ENCODE measurements at places on chromosomes 1 and 21.

- peak; percentile 46 for DNase-seq
Observed at GRCh38 chr21:44709426-44710293, 1.7 kb downstream of the TSPEAR start.

GRCh38 chr1:41268154-41268770, 26.2 kb upstream of the SCMH1 start:
- DNase-seq, result peak; percentile 87

- no peak for DNase-seq
Observed at GRCh38 chr1:11918799-11919519, 7.3 kb downstream of the KIAA2013 start.

DNA sequence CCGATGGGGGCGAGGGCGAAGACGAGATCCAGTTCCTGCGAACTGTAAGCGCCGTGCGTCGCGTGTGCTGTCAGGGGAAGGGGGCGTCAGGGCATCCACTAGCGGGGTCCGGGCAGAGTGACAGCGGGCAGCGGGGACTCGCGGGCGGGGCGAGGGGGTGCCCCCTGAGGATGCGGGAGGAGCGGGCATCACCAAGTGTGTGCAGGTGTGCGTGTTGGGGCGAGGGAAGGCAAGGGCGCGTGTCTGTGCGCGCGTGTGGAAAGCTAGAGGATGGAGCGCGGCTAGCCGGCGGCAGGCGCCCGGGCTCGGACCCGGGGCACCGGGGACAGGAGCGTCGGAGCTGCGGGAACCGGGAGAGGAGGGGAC, 525 bp downstream of the RYR2 start:
- no peak for DNase-seq

DNA sequence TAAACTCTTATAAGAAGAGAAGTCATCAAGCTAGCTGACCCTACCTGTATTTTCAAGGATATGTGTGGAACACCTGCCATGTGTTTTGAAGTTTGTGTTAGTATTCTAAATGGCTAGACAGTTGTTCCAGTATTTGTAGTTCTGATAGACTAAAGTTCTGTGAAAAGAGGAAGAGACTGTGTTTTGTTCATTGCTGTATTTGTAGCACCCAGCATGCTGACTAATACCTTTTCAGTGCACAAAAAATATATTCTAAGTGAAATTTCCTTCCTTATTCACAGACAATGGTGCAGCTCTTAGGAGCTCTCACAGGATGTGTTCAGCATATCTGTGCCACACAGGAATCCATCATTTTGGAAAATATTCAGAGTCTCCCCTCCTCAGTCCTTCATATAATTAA, 8.2 kb upstream of the METTL18 start:
- DNase-seq, result peak; percentile 73

DNA sequence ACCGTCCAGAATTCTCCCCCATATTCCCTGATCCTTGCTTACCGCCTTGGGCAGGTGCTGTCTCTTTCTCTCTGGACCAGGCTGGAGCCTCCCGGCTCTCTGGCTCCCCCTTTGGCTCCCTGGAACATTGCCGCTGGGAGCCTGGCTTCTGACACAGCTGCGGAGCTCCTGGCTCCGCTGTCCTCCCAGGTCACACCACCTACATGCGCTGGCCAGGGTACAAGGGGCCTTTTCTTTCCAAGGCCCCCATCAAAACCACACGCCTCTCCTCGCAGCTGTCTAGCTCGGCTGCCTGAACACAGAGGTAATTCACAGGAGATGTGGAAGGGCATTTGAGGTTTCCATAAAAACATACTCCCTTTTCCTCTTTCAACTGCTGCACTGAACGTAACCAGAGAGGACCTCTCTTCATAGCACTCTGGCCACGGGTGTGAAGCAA, 7.5 kb upstream of the ZNF648 start:
- DNase-seq, result peak; percentile 28

DNA sequence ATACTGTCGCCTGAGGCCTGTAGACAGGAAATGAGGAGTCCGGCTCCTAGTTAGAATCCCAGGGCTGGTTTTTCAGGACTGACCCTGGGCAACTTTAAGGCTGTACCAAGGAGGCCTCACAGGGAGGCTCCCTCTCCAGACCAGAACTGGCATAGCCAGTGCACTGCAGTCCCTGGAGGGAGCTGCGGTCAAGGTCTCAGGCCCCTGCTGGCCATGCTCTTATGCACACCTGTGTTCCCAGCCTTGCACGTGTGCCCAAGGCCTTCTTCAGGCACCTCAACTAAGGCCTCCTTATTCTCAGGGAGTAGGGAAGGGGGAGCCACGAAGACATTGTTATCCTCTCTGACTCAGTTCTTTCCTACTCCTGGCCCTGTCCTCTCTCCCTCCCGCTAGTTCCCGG, 22.0 kb upstream of the IFNAR1 start:
- DNase-seq, result no peak

DNA sequence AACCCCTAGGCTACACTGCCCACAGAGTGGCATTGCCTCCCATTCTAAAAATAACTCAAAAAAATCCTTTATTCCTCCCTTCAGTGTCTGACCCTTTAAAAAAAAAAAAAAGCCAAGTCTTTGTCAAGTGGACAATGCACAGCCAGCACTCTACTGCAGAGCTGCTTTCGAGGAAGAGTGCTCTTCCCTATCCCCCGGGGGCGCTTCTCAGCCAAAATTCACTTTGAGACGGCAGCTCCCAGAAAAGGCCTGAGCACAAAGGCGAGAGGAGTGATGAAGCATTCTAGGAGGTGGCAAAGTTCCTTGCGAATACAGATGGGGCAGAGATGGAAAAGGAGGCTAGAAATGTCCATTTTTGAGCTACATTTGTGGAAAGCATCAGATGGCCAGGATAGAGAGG, 23.3 kb downstream of the EPHA10 start:
- no peak for DNase-seq

GRCh38 chr1:203215573-203215972, 13.9 kb downstream of the CHIT1 start:
- DNase-seq, result no peak

DNA sequence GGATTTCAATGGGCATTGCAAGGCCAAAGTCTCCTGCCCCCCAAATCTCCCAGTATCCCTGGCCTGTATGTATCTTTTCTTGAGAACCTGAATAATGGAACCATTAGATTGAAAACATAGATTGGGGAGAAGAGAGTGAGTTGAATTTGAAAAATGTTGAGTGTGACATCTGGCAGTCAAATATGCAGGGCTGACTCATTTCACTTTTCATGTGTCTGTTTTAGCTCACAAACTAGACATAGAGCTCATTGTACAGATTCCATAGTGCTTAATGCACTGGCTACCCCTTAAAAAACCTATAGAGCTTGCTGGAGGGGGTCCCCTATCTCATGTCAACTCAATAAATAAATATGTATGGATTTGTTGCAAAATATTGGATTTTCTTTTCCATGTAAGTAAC, 30.8 kb downstream of the DDR2 start:
- DNase-seq, result no peak

- no peak for DNase-seq
Observed at GRCh38 chr1:88104236-88104635, 579.8 kb upstream of the PKN2 start.

DNA sequence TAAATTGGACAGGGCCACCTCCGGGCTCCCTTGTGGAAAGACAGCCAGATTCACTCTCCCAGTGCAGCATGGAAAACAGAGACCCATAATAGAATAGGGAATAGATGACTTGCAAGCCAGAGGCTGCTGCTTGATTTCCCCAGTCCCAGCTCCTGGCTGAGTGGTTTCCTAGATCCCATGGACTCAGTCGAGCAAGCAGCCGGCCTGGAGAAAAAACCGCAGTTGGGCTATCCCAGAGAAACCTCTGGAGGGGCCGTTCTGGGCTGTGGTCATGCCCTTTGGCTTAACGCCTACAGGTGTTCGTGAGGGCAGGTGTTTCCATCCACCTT, 61.7 kb downstream of the ELK4 start:
- DNase-seq, result no peak

DNA sequence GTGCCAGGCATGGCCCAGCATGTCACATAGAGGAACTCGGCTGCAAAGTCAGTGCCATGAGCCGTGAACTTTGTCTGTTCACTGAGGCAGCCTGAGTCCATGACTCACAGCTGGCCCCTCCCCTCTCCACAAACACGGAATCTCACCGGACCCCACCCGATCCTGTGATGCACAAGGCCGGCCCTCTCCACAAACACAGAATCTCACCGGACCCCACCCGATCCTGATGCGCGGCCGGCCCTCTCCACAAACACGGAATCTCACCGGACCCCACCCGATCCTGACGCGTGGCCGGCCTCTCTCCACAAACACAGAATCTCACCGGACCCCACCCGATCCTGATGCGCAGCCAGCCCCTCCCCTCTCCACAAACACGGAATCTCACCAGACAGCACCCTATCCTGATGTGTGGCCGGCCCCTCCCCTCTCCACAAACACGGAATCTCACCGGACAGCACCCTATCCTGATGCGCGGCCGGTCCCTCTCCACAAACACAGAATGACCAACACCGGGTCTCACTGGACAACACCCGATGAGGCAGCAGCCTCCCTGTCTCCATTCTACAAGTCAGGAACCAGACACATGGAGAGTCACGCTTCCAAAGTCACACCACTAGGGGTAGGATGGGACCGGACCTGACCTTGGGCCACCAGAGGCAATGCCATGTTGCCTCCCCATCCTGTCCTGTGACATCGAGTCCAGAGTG, 39.6 kb upstream of the GPR153 start:
- no peak for DNase-seq

DNA sequence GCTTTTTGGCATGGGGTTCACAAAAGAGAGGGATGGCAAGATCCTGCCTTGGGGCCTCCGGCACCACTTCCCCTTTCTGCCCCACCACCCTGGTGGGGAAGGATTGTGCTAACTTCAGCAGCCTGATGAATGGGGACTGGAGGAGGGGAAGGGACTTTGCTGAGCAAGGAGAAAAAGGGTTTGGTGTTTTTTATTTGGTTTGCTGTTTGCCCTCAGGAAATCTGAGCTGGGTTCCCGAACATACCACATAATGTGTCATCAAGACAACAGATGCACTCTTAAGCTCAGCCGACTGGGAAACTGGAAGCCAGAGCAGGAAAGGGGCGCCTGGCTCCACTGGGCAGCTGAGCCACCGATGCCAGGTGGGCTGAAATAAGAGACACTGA, 19.8 kb downstream of the OLFML2B start:
- peak; percentile 88 for DNase-seq

- no peak for DNase-seq
Observed at GRCh38 chr1:204065174-204065985, 7.5 kb upstream of the SOX13 start.

GRCh38 chr1:229068270-229068987, 202.5 kb upstream of the RAB4A start:
- DNase-seq, result peak; percentile 91

DNA sequence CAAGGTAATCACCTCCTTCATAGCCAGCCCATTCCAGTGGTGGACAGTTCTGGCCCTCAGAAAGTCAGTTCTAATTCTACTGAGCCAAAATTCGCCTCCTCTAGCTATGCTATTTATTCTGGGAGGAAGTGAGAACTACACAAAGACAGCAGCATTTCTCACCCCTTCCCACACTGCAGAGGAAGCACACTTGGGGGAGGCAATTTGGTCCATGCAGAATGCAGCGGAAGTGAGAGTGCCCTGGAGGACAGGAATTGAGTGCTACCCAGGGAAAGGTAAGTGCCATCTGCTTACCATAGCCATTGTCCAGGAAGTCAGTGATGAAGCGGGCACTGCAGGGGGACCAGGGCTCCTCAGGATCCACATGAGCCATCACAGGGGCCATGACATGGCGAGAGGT, 3.7 kb downstream of the ADAMTS4 start:
- peak; percentile 83 for DNase-seq

DNA sequence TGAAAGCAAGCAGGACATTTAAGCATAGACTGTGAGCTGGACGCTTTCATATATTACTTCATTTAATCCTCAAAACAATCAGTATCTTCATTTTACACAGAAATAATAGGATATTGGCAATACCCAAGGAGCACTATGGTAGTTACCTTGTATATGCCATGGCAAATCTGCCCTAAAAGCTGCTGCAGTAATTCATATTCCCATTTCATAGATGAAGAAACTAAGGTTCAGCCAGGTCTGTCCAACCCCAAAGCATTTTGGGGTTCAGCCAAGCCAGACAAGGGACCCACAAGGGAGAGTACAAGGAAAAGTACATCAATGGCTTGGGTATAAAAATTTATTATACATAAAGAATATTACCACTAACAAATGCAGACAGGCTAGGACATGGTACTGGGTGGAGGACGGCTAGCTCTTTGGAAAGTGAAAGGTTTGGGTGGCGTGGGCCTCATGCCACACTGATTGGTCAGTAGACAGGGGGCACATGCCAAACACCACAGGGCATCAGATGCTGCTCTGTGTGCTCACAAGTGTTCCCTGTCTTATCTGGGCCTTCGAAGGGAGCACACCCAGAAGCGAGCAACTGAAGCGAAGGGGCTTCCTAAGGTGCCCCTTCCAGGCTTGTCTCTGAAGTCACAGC, 23.9 kb upstream of the PTAFR start:
- DNase-seq, result no peak

- DNase-seq, result no peak
Observed at GRCh38 chr1:87972811-87973210, 644.1 kb downstream of the LMO4 start.

GRCh38 chr1:41678111-41678878, 193.8 kb upstream of the EDN2 start:
- peak; percentile 64 for DNase-seq

DNA sequence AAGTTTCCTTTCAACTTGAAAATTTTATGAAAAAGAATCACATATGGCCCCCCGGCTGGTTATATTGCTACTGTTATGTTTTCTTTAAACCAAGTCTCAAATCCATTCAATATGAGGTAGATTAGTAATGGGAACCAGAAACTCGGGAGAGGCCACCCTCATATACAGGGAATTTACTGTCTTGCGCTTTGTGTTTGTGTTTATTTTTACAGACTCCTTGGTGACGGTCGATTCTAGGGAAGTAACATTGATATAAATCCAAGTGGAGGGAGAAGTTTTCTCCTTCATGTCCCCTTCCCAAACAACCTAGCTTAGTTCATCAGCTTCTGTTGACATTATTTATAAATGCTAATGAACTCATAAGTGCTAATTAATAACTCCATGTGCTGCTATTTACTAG, 163.5 kb upstream of the LMO4 start:
- no peak for DNase-seq

- no peak for DNase-seq
Observed at GRCh38 chr1:7258589-7259135, 473.4 kb downstream of the CAMTA1 start.

DNA sequence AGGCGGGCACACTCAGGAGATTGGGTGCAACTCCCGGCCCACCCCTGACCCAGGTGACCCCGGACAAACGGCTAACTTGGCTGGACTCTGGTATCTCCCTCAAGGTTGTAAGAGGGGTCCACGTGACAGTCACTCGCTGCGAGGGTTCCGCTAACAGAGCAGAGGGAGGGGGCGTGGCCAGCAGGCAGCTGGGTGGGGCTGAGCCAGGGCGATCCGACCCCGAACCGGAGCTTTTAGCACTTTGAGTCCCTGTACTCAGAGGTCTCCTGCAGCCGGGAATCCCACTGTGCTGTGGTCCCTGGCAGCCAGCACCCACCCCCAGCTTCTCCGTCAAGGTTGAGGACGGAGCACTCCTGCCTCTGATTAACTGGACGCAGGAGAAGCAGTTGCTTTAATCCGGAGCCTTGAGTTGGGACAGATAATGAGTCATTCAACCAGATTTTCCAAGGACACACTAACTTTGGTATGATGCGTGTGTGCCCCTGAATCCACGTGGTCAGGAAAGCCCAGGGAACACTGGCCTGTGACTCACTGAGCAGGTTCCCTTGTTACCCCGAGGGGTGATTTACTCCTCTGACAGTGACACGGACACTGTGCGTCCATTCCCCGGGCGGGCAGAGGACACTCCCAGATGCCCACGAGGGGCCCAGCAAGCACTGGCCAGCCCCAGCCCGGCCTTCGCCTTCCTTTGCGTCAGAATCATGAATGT, 16.8 kb downstream of the TRPM2 start:
- DNase-seq, result peak; percentile 58

All from suppressor macrophage (primary cell).